ACHN (cell line): ENCODE measurements at places on chromosomes 6 and 20.
A peak's percentile ranks its signal among the peaks of the same experiment; 100 is the strongest.

- DNase-seq: no peak
Observed at GRCh38 chr20:3763671-3764601, 3.6 kb downstream of the ADISSP start.

GRCh38 chr6:135606392-135606791 is 108.9 kb upstream of the AHI1 start:
- DNase-seq: no peak

DNA sequence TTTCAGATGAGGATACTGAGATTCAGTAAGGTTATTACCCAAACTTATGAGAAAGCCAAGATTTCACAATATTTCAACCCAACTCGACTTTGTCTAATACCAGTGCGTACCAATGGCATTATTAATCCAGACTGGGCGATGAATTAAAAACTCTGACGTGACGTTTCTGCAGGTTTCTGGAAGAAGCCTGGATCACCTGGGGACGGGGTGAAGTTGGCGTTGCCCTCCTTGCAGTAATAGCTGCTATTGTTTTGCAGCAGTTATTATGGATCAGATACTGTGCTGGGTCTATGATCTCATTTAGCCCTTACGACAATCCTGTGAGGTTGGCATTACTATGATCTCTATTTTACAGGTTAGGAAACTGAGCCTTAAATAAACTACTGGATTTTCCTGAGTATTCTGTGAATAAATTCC is 569 bp upstream of the CDC5L start:
- DNase-seq: no peak

DNA sequence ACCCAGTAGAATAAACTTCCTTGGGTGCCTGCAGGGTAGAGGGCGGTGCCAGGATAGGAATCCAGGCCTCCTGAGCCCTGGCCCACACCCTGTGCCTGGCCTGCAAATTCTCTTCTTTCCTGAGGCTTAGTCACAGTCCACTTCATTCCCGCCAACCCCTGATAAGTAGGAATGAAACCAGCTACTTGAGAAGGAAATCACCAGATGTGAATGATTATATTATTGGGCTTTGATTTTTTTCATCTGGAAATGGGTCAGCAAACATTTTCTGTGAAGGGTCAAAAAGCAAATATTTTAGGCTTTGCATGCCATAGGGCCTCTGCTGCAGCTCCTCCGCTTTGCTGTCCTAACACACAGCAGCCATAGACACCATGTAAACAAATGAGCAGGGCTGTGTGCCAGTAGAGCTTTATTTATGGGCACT is 50.2 kb downstream of the STK35 start:
- DNase-seq: peak; percentile 42

DNA sequence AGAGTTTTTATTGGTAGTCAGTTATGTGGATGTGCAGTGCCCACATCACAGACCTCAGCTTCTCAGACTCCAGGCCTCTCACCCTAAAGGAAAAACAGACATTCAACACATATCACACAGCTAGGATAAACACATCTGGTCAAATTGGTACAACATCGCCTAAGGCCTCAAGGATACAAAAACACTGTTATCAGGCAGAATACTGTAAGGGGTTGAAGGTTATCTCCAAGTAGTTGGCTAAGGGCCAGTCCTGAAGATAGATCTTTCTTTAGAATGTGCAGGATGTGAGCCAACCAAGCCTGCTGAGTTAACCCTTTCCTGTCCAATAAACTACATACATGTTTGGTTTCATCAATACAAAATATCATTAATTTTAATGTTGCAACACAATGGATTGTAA is 308.4 kb upstream of the GJE1 start:
- no peak for DNase-seq

GRCh38 chr6:117270055-117270842 is 4.9 kb downstream of the VGLL2 start:
- DNase-seq: no peak

- no peak for DNase-seq
Observed at GRCh38 chr6:148367411-148368024, 24.9 kb downstream of the SASH1 start.

DNA sequence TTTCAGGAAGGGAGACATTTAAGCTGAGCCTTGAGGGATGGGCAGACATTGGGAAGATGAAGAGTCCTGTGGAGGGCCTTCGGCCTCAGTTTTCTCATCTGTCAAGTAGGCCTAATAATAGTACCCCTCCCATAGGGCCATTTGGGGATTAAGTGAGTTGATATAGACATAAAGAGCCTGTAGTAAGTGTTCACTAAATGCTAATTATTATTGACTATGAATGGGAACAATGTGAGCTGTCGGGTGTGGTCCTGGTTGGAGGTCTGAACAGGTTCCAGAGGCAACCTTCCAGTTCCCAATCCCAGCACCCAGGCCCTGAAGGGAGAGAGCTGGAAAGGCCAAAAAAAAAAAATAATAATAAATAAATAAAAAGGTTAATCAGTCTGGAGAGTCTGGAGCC is 14.5 kb upstream of the ITPR3 start:
- DNase-seq: no peak

GRCh38 chr6:125546841-125547251 is 202.6 kb upstream of the HEY2 start:
- DNase-seq: no peak

DNA sequence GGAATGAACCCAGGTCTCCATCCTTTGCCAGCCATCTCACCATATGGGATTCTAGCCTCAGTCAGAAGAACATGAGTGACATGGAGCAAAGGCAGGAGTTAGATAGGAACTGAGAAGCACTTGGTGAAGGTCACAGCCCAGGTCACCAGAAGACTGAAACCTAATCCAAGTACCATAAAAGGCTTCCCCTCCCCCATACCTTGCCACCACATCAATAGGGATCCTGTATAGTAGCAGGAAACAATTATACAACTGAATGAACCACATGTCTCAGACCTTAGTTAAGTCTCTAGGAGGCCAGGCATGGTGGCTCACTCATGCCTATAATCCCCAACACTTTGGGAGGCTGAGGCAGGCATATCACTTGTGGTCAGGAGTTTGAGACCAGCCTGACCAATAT is 49.6 kb downstream of the KIZ start:
- no peak for DNase-seq

DNA sequence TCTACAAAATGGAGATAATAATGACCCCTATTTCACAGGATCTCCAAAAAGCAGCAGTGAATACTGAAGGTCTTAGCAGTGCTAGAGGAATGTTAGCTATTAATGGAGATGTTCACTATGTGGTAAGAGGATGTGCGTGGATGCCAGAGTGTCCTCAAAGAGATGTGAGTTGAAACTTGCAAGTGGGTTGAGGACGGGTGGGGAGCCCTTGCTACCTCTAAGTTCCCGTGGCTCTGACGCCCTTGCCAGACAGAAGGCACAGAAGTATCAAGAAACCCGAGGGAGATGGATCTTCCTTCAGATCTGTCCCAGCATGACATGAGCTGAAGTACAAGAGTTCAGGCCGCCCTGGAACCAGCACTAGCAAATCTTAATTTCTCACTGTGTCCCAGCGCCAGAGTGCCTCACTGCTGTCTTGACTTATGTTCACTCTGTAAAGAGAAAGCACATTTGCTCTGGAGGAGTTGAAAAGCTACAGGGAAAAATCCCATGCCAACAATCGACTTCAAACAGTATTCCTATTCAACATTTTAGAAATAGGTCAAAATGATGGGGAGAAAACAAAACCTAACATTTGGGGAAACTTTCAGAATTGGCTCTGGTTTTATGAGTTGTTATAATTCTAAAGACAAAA is 59.5 kb downstream of the FYN start:
- no peak for DNase-seq

GRCh38 chr6:141682391-141682790 is 450.3 kb upstream of the GJE1 start:
- DNase-seq: no peak

DNA sequence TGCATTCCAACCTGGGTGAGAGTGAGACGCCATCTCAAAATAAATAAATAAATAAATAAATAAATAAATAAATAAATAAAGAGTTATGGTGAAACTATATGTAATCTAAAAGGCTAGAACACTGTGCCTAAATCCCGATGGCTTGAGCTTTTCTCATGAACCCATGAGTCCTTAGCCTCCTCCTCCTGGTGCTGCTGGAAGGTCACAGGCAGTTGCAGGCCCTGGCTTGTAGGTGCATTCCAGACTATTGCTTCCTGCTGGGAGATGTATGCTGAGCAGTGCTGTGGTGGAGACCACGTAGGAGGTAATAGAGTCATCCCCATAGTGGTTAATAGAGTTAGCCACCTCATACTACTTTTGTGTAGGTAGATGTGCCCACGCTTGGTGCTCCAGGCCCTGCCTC is 12.5 kb downstream of the PTK7 start:
- DNase-seq: no peak

DNA sequence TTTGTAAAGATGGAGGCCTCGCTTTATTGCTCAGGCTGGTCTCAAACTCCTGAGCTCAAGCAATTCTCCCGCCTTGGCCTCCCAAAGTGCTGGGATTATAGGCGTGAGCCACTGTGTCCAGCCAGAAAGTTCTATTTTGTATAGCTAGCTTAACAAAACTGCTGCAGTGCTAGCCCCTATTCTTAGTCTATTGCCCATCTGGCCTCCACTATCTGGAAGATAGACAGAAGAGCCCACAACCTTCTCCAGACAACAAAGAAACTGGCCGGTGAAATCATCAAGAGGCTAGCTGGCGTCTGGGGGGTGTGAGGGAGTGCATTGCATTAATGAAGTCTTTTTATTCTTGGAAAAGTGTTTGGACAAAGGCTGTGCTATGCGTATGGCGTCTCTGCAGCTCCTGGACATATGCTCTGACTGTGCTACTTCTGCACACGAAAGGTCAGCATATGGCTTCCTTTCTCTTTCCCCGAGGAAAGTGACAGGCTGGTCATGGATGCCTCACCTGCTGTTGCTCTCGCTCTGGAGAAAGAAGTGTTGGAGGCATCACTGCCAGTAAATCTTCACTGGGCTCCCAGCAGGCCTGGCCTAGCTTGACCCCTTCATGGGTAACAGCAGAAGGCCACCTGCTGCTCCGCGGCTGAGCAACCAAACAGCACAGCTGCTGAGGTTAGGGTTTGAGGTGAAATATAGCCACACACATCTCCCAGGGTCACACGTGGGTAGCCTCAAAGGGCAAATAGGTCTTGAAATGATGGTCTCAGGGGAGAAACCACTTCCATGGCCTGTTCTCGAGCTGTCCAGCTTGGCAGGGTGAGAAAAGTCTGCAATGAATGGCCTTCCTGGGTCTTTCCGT is 95.1 kb upstream of the IYD start:
- peak; percentile 11 for DNase-seq

DNA sequence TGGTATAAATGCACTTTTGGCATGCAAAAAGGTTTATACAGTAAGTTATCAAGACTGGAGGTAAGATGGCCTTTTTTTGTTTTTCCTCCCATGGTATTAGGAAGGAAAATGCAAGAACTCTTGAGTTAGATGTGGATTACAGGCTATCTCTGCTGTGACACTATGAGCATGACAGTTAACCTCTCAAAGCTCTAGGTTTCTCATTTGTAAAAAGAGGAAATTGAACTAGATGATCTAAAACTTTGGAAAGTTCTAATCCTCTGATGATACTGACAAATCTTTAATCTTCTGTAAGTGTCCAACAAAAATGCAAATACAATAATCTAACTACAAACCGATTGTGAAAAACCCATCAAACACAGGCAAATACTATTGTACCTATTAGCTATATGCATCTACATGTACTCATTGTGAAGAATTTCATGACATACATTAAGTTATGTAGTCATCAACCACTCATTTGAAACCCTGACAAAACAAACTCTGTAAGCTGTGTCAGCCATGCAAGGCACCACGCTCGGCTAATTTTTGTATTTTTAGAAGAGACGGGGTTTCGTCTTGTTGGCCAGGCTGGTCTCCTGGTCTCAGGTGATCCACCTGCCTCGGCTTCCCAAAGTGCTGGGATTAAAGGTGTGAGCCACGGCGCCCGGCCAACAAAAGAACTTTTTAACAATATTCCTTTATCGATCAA is 4.2 kb downstream of the CDK19 start:
- no peak for DNase-seq

DNA sequence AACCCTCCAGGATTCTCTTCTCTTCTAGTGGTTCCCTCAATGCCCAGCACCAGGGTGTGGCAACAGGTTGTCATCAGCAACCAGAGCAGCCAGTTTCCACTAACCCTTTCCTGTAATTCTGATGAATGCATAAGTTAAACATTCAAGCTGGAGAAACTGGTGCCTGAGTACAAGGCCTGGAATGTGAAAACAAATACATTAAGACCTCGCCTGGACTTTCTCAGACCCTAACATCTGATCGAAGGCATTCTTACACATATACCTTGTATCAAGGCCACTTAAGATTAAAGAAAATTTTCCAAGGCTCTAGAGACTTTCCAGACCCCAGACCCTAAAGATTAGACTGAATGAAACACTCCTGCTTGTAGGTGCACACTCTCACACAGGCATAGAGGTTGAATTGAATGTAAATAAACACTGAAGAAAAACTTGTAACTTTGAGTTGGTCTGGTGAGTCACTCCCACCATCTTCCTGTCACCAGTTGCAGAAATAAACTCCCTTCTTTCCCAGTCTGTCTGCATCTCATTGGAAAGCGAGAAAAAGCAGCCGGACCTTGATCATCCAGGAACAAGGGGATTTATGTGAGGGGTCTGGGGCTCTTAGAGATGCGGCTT is 9.0 kb downstream of the LRP11 start:
- DNase-seq: peak; percentile 80
